ENCODE measurements at places on chromosomes 3 and 15.

GRCh38 chr3:45715945-45716344 is 26.7 kb downstream of the SACM1L start:
- DNase-seq, result no peak

DNA sequence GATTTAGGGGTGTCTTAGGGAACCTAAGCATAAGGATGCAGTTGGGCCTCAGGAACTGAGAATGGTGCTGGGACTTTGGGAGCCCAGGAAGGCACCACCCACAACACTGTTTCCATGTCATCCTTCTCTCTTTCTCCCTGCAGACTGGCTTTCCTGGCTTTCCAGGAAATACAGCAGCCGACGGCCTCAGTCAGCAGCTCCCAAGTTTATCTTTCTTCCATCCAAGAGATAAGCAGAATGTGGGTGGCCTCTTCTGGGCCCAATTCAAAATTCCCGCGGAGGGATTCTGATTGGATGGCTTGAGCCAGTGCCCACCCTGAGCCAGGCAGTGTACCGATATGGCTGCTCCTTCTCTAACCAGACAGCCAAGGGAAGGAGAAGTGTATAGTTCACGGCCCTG is 4.5 kb upstream of the CLN6 start:
- DNase-seq, result no peak

GRCh38 chr15:52078876-52079700 is 33.5 kb downstream of the BCL2L10 start:
- DNase-seq, result peak; percentile 17

GRCh38 chr3:11084098-11084497 is 70.2 kb upstream of the HRH1 start:
- no peak for DNase-seq

GRCh38 chr3:187049462-187050101 is 89.7 kb downstream of the RPL39L start:
- no peak for DNase-seq

GRCh38 chr15:78372880-78373279 is 32.7 kb downstream of the CRABP1 start:
- DNase-seq, result no peak

- DNase-seq, result no peak
Observed at GRCh38 chr15:38864827-38865581, 300.4 kb upstream of the RASGRP1 start.

GRCh38 chr15:70490148-70490837 is 273.1 kb downstream of the UACA start:
- DNase-seq, result no peak

- no peak for DNase-seq
Observed at GRCh38 chr15:65466901-65467300, 44.2 kb upstream of the IGDCC4 start.

DNA sequence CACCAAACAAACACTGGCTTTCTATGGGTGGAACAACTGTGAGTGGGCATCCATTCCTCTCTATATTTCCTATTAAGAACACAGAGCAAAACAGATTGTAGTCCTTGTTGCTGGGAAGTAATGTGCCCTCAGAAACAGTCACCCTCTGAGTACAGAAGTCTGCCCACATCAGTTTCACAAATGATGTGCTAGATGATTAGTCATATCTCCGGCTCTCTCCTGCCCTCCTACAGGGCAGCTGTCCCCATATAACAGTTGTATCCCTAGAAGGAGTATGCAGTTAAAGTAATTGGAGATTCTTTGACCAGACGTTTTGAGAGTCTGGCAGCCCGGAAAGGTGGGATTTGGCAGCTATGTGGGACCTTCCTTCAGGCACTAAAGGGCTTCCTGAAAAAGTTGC is 159.9 kb downstream of the APBA2 start:
- no peak for DNase-seq

DNA sequence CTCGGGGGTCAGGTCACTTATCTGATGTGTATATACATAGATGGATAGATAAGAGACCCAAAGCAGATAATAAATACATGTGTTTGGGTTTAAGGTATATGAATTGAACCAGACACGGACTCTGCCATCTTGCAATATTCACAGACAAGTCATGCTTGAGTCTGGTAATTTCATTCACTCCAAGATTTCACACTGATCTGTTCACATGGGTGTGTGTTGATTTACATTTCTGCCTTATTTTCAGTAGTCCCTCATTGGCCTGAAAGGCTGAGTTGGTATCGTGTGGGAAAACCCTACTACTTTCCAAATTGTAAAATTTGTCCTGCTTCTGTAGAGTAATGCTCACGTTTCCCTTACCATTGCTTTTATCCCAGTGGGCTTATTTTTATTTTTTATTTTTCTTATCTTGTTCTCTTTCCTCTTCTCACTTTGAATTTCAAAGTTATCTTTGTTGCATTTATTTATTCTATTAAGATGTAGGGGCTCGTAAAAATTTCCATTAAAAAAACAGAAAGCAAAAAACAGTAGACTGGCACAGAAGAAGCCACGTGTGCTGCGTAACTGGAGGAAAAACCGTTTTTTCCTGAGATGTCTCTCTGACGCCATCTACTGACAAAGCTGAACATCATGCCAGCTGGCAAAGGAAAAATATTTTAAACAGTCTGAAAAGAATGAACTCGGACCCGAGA is 10.8 kb upstream of the MFSD1 start:
- peak; percentile 87 for DNase-seq

DNA sequence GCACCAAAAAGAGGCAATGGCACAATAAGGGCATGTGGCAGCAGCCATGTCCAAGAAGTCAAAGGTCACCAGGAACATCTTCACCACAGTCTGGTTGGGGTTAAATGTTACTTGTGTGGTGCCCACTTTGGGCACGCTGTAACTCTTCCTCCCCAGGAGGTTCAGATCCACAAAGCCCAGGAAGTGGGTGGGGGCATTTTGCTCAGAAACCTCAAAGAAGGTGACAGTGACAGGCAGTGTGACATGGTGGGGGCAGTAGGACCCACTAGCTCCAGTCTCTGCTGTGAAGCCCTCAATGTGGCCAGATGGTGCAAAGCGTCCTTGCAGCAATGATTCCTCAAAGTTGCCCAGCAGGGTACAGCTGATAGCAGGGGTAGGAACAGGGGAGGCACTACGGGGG is 5.8 kb downstream of the ZNF80 start:
- DNase-seq, result no peak

DNA sequence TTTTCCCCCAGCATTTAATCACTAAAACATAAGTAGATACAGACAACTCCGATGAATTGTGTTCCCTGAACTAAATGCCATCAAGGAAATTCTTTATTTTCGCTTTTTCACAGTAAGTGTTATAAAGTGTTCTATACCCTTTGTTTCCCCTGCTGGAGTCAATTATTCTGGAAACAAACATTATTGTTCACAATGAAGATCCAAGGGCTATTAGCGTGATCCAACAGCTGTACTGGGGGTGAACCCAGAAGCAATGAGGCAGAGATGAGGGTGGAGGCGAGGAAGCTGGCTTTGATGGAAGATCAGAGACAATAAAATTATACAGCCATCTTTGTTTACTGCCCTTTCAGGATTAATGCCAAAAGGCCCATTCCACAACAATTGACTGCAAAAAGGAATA is 250.3 kb upstream of the IGF1R start:
- DNase-seq, result no peak

DNA sequence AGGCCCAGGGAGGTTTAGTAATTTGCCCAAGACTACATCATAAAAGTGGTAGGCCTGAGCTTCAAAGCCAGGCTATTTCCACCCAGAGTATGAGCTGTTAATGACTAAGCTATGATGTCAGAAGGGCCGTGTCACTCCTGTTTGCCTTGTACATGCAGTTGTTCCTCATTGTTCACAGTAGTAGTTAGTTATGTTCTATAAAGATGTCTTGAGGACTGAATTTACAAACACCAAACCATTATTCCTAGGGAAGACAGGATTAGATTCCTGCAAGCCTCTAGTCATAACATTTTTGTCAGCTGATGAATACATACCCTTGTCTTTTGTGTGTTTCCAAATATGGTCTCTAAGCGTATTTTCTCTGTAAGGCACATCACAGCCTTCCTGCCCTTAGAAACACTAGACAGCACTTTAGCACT is 20.9 kb upstream of the LARS2 start:
- DNase-seq, result no peak

GRCh38 chr3:13114811-13115575 is 41.8 kb upstream of the IQSEC1 start:
- DNase-seq, result no peak

DNA sequence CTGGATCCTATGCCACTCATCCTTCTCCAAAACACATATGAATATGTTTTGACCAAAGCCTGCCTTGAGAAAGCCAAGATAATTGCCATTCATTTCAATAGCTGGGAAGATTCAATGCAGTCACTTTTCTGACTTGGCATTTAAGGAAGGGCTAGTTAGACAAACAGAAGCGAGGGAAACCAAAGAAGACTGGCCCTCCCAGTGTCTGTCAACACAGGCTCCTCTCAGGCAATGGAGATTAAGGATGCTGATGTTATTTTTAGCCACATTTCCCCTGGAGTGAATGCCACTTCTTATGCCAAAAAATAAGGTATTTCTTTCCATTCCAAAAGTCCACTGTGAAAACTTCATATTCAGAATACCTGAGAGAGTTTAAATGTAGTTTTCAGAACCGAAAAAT is 101.7 kb downstream of the P3H2 start:
- DNase-seq, result no peak

GRCh38 chr3:58994746-58995330 is 55.0 kb downstream of the CFAP20DC start:
- peak; percentile 20 for DNase-seq

GRCh38 chr3:37014620-37015019 is 21.3 kb downstream of the MLH1 start:
- no peak for DNase-seq

DNA sequence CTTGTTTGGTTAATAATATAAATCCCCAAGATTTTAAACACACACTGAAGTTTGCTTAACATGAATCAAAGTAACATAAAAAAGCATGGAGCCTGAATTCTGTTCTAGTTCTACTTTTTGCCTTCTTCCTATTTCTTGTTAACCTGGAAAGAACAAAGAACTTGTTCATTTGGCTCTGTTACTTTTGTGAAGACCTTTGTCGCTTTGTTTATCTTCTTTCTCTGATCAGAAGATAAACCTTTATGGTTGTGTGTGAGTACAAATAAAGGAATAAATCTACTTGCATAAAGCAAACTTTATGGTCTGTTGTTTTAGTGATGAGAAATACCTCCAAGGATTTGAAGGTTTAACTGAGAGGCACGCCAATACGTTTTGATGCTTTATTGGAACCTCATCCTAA is 210.1 kb upstream of the SATB1 start:
- DNase-seq, result no peak

DNA sequence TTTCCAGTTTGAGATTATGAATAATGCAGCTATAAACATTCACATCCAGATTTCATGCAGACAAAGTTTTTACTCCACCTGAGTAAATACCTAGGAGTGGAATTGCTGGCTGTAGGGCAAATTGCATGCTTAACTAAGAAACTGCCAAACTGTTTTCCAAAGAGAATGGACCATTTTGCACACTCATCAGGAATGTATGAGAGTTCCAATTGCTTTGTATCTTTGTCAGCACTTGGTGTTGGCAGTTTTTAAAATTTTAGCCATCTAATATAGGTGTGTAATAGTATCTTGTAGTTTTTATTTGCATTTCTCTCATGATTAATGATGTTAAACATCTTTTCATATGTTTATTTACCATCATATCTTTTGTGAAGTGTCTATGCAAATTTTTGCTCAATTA is 40.6 kb upstream of the TRIM59 start:
- no peak for DNase-seq

DNA sequence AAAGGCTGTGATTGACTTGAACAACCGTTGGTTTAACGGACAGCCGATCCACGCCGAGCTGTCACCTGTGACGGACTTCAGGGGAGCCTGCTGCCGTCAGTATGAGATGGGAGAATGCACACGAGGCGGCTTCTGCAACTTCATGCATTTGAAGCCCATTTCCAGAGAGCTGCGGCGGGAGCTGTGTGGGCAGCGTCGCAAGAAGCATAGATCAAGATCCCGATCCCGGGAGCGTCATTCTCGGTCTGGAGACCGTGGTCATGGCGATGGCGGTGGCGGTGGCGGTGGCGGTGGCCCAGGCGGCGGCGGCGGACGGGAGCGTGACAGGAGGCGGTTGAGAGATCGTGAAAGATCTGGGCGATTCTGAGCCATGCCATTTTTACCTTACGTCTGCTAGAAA is 7.8 kb upstream of the NANOGP8 start:
- DNase-seq, result no peak

DNA sequence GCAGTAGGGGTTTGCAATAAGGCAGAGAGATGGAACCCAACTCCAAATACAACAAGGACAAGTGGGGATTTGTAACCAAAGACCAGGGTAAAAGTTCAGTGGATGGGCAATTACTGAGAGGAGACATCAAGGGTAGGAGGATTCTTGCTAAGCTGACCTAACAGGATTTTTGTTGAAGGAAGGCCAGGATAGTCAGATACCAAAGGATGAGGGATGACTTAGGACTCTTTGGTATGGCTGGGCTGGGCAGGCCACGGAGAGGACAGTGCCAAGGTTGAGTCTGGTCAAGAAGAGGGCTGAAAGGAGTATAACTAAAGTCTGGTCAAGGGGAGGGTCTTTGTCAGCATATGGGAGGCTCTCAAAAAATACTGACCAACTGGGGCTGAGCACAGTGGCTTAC is 85.3 kb upstream of the UBE2E2 start:
- no peak for DNase-seq

GRCh38 chr3:187368251-187369088 is at the start of gene RTP4:
Gene RTP4 (plus strand): TSS chr3:187368385. CDS start chr3:187368442, 57 bp downstream.
- no peak for DNase-seq

GRCh38 chr3:129648391-129648790 is 41.9 kb upstream of the PLXND1 start:
- no peak for DNase-seq

- no peak for DNase-seq
Observed at GRCh38 chr3:171192176-171192854, 165.8 kb upstream of the SLC2A2 start.

DNA sequence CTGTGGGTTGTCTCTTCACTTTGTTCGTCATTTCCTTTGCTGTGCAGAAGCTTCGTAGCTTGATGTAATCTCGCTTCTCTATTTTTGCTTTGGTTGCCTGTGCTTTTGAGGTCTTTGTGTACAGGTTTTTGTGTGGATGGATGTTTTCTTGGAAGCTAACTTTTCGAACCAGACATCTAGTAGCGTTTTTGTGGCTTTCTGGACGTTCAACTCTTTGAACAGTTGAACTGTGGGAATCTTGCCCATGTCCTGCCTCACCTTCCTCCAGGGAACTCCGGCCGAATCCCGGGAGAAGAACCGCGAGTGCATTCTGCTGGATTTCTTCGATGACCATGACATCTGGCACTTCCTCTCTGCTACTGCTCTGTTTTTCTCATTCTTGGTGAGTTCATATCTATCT is 70.6 kb downstream of the USF3 start:
- DNase-seq, result no peak

GRCh38 chr3:67804089-67804488 is 149.7 kb upstream of the SUCLG2 start:
- no peak for DNase-seq

GRCh38 chr3:161409069-161409468 is 37.8 kb upstream of the SPTSSB start:
- DNase-seq, result peak; percentile 37

DNA sequence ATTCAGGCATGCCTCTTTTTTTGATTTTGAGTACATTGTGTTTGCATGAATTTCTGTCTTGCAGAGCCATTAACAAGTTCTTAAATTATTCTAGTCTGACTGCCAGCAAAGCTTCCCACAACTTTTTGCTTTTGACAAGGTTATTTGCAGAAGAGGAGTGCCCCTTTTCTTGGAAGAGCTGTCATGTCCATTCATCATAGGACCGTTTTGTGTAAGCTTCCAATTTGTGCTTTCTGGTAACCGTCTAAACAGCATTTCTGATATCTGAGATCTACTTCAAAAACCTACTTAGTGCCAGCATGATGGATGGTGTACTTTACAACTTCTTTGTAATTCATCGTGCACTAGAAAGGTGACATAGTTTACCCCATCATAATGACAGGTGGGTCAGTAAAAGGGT is 379.7 kb downstream of the NAALADL2 start:
- DNase-seq, result no peak

All from NCI-H1694 treated with DMSO at 0.1 percent for 48 hours (cell line).